Stimulated activated naive CD4-positive, alpha-beta T cell treated with Interleukin-2 at 50 U/mL for 16 hours (primary cell): ENCODE measurements at places on chromosomes 7 and 10.

DNA sequence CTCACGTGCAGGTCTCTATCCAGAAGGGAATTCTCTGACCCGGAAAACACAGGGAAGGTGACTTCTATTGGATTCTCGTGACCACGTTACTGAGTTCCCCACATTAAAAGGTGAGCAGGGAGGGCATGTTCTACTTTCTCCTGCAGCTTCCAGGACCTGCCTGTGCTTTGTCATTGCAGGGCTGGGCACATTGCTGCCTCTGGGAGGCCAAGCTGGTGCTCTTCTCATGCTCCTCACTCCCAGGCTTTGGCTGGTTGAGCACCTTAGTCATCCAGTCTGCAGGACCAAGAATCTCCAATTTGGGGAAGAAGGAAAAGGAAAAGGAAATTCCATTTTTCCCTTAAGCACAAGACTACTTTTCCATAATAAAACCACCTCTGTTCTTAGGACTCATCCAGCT, 86.5 kb upstream of the TMEM72 start:
- no peak for DNase-seq

DNA sequence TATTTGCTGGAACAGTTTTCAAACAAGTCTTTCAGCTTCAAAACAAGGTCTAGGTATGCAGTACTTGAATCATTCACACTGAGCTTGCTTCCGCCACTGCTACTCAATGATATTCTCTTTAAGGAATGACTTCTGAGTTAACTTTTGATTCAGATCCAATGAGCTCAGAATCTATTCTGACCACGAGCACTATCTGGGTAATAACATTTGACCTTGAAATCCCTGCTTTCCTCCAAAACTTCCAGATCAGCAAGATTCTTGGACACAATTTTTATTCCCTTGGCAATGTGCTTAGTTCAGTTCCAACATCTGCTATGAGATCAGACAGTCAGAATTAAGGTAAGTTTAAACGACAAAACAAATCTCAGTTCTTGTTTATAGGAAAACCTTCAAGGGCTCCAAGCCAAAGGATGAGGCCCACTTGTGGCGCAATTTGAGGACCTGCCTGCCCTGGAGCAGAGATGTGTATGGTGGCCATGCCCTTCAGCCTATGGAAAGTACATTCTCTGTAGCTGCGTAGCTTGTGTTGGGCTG, 87.2 kb downstream of the RNF216 start:
- DNase-seq = no peak

DNA sequence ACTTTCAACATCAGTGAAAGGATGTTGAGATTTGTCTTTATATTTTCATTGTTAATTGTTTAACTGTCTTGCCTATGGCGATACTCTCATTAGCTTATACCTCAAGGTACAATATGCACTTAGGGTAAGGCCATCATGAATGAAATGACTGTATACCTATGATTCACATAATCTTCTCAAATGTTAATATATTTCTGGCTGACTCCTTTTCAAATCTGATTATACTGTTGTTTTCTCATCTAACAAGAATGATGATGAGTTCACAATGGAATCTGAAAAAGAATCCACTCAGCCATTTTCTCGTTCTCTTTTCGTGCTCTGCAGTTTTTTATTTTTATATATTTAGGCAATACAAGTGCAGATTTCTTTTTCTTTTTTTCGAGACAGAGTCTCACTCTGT, 159.1 kb downstream of the ARHGAP12 start:
- DNase-seq = no peak

- no peak for DNase-seq
These were observed 15.6 kb downstream of the MBL2 start for GRCh38 chr10:52756966-52757365.

GRCh38 chr10:62386356-62387320, 12.5 kb downstream of the ZNF365 start:
- no peak for DNase-seq

- DNase-seq = no peak
These were observed 37.0 kb downstream of the GPR22 start for GRCh38 chr7:107506674-107507339.

GRCh38 chr7:70619130-70619529, 512.8 kb upstream of the GALNT17 start:
- no peak for DNase-seq

GRCh38 chr7:50329775-50330174, 25.3 kb downstream of the IKZF1 start:
- no peak for DNase-seq

DNA sequence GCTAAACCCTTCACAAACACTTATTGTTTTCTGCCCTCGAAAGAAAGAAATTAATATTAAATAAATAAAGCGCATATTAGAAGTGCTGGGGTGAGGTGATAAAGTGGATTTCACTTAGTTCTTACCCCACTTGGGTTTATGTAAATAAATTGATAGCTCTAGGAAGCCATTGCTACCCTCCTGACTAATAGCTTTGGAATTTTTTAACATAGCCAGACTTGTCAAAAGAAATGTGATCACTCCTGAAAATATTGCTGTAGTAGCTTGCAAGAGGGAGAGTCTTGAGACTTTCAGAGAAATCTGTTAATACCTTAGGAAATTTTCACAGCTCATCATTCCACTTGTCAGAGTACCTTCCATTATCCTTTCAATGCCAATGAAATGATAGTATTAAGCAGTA, 7.6 kb downstream of the ARL5B start:
- DNase-seq = no peak

- no peak for DNase-seq
These were observed 9.3 kb upstream of the AHR start for GRCh38 chr7:17289074-17289645.

DNA sequence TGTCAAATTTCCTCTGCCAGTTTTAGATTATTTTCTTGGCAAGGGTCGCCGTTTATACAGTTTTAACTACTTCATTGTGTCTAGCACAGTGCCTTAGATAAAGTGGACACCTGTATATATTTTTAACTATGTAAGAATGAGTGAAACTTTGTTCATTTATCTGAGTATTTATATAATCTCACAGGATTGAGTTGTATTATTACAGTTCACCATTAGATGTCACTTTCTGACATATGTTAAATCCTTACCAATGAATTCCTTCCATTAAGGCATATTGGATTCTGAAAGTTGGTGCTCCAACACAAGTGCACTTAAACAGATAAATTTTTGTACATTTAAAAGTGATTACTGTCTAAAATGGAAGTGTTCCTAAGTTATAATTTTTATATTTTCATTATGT, 43.0 kb downstream of the ZMYND11 start:
- no peak for DNase-seq
